Subcutaneous preadipocyte (primary cell): ENCODE measurements at places on chromosomes 1 and 21. TPM values are rescaled to one million over a fixed set of nuclear protein-coding genes. Genes with fewer than 3 reads are reported as not detected.

NSL1 gene
- 28.7 and 33.4 TPM in 2 replicates for total RNA-seq

CD164L2 gene
- total RNA-seq, result not detected in 2 replicates

CHODL gene
- under 0.01 TPM in 1 of 2 replicates, not detected in the other for total RNA-seq

FDPS gene
- 354 and 434 TPM in 2 replicates for total RNA-seq

FAM20B gene
- 28.7 and 47.5 TPM in 2 replicates for total RNA-seq

ATP1B1 gene
- total RNA-seq, result 0.37 and 3.9 TPM in 2 replicates

HSPA6 gene
- total RNA-seq, result under 0.01 and 0.20 TPM in 2 replicates
